Activated CD4-positive, alpha-beta memory T cell treated with anti-CD3 and anti-CD28 coated beads for 36 hours (primary cell): ENCODE measurements at places on chromosomes 13 and 19. TPM values are rescaled to one million over a fixed set of nuclear protein-coding genes. Genes with fewer than 3 reads are reported as not detected.

GRCh38 chr13:111152844-111153243 is 37.7 kb downstream of the ARHGEF7 start:
- DNase-seq = no peak

The NPHS1 gene
- total RNA-seq = not detected

The GNG7 gene
- 0.53 TPM for total RNA-seq

DNA sequence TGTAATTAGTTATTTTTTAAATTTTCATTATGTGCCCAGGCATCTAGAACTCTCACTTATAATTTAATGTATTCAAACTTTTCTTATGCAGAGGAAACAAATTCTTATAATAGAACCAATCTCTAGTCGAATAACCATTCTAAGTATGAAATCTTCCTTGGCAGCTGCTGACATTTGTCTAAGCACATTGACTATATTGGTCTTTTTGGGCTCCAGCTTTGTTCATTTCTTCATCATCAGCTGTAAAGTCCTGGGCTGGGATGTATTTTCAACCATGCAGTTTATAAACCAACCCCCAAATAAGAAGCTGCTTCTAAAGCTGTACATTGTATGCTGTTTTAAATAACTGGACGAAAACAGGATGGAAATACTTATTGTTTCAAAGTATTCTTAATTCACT is 2.3 kb upstream of the MICU2 start:
- no peak for DNase-seq

The ZNF610 gene
- total RNA-seq = 2.1 TPM

The ZNF793 gene
- total RNA-seq = 2.4 TPM

The MRPL4 gene
- 106 TPM for total RNA-seq
